ENCODE measurements at places on chromosomes 16 and 17.
A peak's percentile ranks its signal among the peaks of the same experiment; 100 is the strongest.

DNA sequence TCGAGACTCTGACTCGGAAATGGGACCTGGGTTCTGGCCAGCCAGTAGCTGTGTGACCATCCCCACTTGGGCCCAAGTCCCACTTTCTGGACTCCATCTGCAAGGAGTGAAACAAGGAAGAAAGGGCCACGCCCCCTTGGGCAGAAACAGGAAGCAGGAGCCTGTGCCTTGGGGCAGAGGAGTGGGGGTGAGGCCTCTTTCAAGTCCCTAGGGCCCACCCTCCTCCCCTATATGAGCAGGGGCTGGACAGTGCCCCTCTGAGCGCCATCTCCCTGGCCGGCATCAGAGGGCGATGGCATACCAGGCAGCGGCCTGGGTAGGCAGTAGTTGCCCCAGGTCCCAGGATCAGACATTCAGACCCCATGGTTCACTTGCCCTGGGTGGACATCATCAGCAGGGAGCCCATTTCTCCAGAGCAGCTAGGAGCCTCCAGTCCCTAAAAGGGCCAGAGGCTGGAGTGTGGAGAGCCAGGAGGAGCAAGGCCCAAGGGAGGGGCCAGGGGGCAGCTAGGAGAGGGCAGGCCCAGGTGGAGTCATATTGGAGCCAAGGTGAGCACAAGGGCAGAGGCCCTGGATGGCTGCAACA lies 7.1 kb downstream of the BCAR1 start:
- no peak for DNase-seq

- DNase-seq, result peak; percentile 1
Measured at GRCh38 chr16:50315346-50315997, 49.1 kb downstream of the ADCY7 start.

GRCh38 chr16:1202274-1202673 lies 22.8 kb downstream of the TPSG1 start:
- DNase-seq, result no peak

- DNase-seq, result peak; percentile 79
Measured at GRCh38 chr16:30185683-30186421, 2.5 kb downstream of the CORO1A start.

DNA sequence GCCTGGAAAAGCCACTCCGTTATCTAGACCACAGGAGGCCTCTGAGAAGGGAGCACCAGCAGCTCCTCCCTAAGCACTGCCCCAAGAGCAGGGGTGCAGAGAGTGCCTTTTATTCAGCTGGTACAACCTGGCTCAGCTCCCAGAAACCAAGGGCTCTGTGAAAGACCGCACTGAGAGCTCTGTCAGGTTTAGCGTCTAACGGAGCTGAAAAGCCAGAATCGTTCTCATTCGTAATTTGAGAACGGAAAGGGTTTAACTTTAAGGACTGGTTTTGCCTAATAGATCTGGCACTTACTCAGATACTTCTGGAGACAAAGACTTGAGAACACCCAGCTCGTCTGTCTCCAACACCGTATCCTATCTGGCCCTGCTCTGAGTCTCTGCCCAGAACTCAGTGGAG lies 13.5 kb downstream of the MPG start:
- DNase-seq, result no peak

GRCh38 chr17:63552211-63552610 lies 1.9 kb downstream of the DCAF7 start:
- no peak for DNase-seq

DNA sequence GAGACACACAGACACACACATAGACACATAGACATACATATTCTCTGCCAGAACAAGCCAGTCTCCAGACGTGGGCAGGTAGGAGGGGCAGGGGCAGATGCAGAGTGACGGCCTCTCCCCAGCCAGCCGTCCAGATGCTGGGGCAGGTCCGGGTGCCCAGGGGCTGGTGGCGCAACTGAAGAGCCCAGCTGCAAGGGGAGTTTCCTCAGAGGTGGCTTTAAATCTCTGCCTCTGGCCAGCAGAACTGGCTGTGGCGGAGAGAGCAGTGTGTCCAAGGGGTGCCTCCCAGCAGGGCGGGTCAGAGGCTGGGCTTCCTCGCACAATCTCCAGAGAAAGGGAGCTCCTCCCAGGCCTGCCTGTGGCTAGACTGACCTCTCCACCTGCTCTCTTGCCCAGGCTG lies 9.4 kb upstream of the GCGR start:
- DNase-seq, result no peak

- peak; percentile 77 for DNase-seq
Measured at GRCh38 chr16:30996985-30997724, 12.1 kb downstream of the HSD3B7 start.

- DNase-seq, result no peak
Measured at GRCh38 chr16:81629896-81630634, 149.0 kb upstream of the PLCG2 start.

DNA sequence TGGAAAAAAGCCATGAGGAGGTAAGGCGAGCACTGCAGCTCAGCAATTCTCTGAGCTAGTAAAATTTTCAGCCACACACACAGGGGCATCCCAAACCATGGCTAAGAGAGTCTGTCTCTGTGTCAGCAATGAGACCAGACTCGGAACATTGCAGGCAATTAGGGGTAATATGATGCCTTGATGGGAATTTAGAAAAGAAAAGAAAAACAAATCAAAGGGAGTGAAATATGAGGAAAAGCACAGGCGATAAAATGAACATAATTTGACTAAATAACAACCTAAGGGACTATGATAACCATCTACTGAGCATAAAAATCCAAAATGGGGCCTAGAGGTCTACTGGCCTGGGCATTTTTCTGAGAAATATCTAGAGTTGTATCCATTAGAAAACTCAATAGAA lies 546.0 kb upstream of the PSMD7 start:
- no peak for DNase-seq

GRCh38 chr16:87066133-87067002 lies 250.8 kb downstream of the C16orf95 start:
- no peak for DNase-seq

DNA sequence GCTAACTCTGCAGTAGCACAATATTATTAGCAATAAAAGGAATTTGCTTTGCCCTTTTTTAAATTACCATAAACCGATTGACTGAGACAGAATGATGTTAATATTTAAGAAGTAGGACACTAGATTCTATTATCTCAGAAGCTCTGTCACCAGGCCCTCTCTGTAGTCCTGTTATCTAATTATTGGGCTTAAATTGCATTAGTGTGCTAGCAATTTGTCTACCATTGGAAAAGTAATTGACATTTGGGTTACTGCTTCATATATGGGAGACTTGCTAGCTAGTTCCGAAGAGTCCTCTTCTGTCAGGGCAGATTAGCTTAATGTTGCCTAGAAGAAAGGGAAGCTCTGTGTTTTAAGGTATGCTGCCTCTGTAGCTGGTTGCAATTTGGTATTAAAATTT lies 1107.3 kb upstream of the EEF2KMT start:
- DNase-seq, result no peak

DNA sequence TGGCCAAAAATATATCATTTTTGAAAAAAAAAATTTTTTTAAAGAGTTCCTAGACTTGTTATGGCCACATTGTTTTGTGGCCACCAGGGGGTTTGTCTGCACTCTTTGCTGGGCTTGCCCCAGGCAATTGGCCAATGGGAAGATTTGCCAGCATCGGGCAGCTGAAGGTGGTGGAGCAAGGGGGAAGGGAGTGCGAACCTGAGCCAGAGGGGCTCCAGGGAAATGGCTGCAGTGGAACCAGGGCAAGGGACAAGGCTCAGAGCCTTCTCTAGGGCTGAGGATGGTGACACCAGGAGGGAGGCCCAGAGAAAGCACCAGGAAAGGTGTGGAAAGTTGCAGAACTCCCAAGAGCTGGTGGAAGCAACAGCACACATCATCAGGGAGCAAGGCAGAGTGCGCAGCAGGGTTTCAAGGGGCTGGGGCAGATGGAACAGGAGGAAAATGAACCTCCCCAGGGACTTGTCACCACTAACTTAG lies 15.5 kb upstream of the CMIP start:
- DNase-seq, result no peak

DNA sequence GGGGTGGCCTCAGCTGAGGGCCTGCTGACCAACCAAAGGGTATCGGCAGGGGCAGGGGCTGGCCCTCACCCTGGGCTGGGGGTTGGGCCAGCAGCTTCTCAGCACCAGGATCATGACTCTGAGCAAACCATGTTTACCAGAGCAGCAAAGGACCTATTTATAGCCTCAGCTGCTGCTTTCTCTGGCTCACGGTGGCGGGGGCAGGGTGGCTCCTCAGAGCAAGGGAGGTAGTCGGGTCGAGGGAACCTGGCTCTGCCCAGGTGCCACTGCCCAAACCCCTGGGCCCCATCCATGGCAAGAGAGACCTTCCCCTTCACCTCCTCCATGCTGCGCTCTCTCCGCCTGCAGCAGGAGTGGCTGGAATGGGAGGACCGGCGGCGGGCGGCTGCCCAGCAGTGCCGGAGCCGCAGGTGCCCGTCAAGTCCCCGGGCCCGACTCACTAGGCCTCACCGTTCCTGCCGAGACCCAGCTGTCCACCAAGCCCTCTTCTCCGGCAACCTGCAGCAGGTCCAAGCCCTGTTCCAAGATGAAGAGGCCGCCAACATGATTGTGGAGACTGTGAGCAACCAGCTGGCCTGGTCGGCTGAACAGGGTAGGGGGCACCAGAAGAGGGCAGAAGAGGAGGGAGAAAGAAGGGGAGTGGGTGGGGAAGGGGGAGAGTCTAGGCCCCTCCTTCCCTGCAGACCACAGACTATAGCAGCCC lies at the start of gene ASB16:
Gene ASB16, plus strand, starts transcription at position 206 of the 703 bp plus-strand sequence. Its CDS starts 86 bp downstream, at position 292.
- DNase-seq, result no peak

GRCh38 chr17:17214646-17215436 lies 8.7 kb upstream of the PLD6 start:
- DNase-seq, result no peak

GRCh38 chr16:81431554-81432353 lies 12.9 kb upstream of the CMIP start:
- DNase-seq, result no peak

DNA sequence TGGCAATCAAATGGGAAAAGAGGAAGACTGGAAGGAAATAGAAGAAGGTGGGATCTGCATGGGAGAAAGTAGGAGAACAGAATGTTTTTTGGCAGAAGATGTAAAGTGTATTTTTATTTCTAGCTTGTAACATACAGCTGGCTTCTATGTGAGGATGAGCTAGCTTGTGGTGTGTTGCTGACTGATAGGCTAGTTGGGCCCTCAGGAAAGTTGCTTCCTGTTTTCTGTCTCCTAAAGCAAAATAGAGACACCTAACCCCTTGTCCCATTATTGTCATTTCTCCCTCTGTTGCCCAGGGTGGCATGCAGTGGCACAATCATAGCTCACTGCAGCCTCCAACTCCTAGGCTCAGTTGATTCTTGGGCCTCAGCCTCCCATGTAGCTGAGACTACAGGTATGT lies 15.9 kb downstream of the TNRC6A start:
- no peak for DNase-seq

DNA sequence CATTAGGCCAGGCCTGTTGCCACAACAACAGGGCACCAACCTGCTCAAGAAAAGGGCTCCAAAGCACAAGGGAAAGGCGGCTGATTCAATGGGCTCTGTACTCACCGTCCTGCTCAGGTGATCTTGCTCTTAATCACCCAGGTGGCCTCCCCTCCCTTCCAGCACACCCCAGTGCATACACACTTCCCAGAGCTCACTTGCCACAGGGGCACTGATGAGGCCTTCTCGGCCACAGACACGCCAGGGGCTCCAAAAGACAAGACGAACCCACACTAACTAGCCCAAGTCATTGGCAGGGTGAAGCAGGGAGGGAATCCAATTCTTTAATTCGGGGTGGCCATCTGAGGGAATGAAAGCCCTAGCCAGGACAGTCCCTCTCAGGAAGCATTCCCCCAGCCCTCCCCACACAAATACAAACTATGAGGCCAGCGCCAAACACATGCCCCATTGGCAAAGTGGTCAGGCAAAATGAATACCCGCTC lies 1.4 kb downstream of the MYO18A start:
- DNase-seq, result no peak

DNA sequence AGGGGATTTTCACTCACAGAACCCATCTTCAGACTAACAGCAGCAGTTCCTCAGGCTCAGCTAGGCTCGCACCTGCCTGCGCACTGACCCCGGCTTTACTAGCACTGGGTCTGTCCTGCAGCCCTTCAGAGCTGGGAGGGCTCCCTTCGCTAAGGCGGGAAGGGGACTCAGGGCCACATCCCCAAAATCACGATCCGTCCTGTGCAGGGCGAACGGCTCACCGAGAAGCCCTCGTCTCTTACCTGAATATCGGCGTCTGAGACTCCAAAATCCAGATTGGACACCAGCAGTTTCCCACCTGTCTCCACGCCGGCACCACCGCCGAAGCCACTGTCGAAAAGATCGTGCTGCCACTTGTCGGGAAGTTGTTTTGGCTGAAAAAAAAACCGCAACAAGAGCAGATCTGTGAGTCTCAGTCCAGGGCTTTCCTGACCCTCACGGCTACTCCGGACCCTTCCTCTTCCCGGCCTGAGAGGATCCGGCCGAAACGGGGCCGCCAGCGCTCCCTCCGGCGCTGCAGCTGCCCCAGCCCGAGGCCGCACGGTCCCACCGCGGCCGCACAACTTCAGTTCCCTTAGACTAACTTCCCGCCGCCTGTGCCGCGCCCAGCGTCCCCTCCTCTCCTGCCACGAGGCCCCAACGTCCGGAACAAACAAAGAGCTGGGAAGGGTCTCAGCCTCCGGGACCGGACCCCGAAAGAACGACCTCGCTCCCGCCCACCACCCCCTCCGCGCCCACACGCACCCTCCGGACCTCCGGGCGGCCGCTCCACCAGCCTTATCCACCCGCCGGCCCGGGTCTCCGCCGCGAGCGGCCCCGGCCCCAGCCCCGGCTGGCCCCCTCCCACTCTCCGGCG lies 711 bp downstream of the ALYREF start:
- peak; percentile 22 for DNase-seq

- no peak for DNase-seq
Measured at GRCh38 chr16:12294471-12294870, 317.9 kb downstream of the SNX29 start.

DNA sequence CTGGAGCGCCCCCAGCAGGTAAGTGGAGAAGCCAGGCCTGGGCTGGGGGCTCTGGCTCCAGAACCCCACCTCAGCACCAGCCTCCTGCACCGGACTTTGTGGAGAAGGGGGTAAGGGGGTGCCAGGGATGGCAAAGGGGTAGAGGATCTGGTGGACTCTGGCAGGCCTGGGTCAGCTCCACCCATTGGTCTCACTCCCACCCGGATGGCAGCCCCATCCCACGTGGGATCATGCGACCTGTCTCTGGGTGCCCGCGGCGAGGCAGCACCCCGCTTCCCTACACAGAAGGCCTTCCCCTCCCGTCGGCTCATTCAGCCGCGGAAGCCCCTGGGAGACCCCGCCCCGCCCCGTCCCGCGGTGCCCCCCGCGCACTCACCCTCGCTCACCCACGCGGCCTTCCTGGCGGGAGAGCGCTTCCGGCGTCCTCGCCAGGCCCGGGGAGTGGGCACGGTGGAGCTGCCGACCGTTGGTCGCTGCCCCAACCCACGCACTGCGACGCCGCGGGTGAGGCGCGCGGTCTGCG lies 498 bp upstream of the PLEKHG4 start:
- DNase-seq, result peak; percentile 60

- peak; percentile 90 for DNase-seq
Measured at GRCh38 chr16:87853411-87854052, 15.8 kb downstream of the SLC7A5 start.

DNA sequence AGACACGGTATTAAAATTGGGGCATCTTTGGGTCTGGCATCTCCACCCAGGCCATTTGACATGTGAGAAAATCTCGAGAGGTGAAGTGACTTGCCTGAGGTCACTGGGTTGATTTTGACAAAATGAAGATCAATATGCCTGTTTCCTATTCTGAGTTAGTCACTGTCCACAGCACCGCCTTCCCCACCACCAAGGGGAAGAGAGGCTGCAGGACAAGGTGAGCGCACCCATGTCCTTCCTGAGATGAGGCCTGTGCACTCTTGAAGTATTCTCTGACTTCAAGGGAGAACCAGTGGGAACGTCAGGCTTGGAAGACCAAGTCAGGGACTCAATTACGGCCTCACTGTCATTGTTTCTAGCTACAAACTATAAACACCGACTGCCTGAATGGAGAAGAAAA lies 49.9 kb upstream of the WSB1 start:
- no peak for DNase-seq

GRCh38 chr17:8846768-8847211 lies 20.7 kb downstream of the PIK3R6 start:
- no peak for DNase-seq
